ENCODE measurements at places on chromosomes 4 and X. TPM values are rescaled to one million over a fixed set of nuclear protein-coding genes. Genes with fewer than 3 reads are reported as not detected.

- H3K4me3 ChIP-seq: peak overlapping the region; percentile 91
- peak overlapping the region; percentile 91 for H3K27ac ChIP-seq
- H3K4me1 ChIP-seq: peaks cover 18% of the 10 kb centered on the region
Observed at GRCh38 chr4:675036-675882, 917 bp downstream of the MYL5 start.

The RENBP gene
- 3.8 TPM for polyA plus RNA-seq

DNA sequence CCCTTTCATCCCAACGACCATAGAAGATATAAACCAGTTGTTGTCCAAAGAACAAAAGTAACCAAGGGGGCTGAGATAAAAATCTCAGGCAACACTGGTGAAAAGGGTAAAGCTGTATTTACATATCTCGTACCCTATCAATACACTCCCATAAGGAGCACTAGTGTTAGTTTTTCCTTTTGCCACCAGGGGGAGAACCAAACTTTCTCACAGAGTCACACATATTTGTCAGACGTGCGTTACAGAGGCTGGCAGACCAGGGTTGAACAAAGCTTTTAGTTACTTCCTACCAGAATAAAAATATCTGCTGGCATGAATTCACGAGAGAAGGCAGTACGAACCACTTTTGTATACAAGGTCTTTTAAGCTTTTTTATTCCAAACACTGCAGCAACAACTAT is 88.3 kb downstream of the AMELX start:
- no peaks in the 10 kb centered on the region for H3K27me3 ChIP-seq
- H3K4me1 ChIP-seq: peaks cover 8% of the 10 kb centered on the region
- H3K4me3 ChIP-seq: no peak overlapping the region
- no peaks in the 10 kb centered on the region for H3K36me3 ChIP-seq
- H3K27ac ChIP-seq: no peak overlapping the region

GRCh38 chr4:36411338-36411737 is 129.9 kb downstream of the DTHD1 start:
- DNase-seq: no peak
- no peaks in the 10 kb centered on the region for H3K4me1 ChIP-seq
- H3K4me3 ChIP-seq: no peak overlapping the region
- H3K27me3 ChIP-seq: peaks cover 31% of the 10 kb centered on the region
- no peak overlapping the region for H3K27ac ChIP-seq

GRCh38 chr4:44996276-44996845 is 270.0 kb upstream of the GNPDA2 start:
- H3K27ac ChIP-seq: no peak overlapping the region
- no peak overlapping the region for H3K4me3 ChIP-seq
- no peaks in the 10 kb centered on the region for H3K27me3 ChIP-seq
- H3K4me1 ChIP-seq: no peaks in the 10 kb centered on the region
- no peak for DNase-seq
- no peaks in the 10 kb centered on the region for H3K36me3 ChIP-seq

The GPR50 gene
- not detected for polyA plus RNA-seq

DNA sequence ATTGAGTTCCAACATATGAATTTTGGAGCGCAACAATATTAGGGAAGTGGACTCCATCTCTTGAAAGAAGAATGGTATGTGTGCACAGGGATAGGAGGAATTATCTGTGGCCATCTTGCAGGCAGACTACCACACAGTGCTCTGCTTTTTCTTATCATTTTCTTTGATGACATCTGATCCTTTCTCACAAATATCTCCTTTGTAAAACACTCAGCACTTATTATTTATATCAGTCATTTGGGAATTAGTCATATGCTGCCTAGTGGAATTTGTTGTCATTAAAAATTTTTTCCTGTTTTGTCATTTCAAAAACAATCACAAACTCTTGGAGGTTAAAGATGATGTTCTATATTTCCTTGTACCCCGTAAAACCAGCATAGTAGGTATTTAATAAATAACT is 444.3 kb upstream of the ATOH1 start:
- DNase-seq: no peak
- no peaks in the 10 kb centered on the region for H3K27me3 ChIP-seq
- no peak overlapping the region for H3K4me3 ChIP-seq

The SYP gene
- 0.74 TPM for polyA plus RNA-seq

DNA sequence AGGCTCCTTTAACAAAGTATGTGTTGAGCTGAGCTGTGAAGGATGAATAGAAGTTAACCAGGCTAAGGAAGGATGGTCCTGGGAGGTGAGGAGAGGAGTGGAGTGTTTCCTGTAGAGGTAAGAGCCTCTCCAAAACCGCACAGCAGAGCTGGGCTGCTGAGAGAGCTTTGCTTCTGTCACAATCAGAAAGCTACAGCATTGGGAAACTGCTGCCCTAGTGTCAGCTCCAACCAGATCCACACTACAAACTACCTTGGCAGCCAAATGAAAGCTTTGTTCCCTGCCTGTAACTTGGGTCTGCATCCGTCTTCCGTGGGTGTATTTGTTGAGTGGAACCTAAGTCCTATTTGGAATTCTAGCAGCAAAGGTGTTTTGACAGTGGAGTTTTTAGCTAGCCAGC is 91.8 kb downstream of the REPS2 start:
- H3K27ac ChIP-seq: no peak overlapping the region
- H3K4me3 ChIP-seq: no peak overlapping the region
- no peak for DNase-seq
- peaks cover 5% of the 10 kb centered on the region for H3K36me3 ChIP-seq
- H3K27me3 ChIP-seq: no peaks in the 10 kb centered on the region

The TMLHE gene
- 25.4 TPM for polyA plus RNA-seq

DNA sequence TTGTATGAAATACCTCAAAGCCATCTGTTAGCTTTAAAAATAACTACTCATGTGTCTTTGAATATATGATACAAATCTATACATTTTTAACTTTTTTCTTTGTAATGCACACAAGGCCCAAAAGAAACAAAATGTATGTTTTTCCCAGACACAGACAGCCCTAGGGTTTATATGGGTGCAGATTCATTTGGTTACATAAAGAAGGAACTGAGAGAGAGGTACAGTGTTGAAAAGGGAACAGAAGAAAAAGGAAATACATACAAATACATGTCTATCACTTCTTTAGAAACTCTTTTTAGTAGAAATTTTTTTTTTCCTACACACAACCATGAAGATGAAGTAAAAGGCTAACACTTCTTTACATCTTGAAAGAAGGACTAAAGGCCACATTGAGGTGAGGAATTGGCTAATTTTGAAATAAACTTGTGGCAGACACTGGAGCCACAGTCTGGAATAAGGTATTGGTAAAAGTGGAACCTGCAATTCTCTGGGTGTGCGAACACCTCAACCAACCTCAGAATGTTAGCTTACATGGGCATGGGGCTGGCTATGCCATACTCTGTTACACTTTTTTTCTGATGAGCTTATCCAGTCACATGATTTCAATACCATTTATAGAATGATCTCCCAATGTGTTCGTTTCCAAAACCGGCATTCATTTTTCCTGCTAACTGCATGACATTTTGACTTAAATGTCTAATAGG is 67.9 kb downstream of the FAM47C start:
- no peak overlapping the region for H3K4me3 ChIP-seq
- H3K27me3 ChIP-seq: no peaks in the 10 kb centered on the region
- no peak for DNase-seq

- no peaks in the 10 kb centered on the region for H3K4me1 ChIP-seq
- no peak for DNase-seq
- H3K4me3 ChIP-seq: no peak overlapping the region
- no peak overlapping the region for H3K27ac ChIP-seq
- H3K27me3 ChIP-seq: no peaks in the 10 kb centered on the region
Observed at GRCh38 chrX:10356979-10357378, 200.2 kb downstream of the CLCN4 start.

- no peak overlapping the region for H3K4me3 ChIP-seq
- H3K36me3 ChIP-seq: no peaks in the 10 kb centered on the region
- peaks cover 11% of the 10 kb centered on the region for H3K4me1 ChIP-seq
- DNase-seq: no peak
Observed at GRCh38 chr4:163638909-163639308, 144.4 kb downstream of the TMA16 start.

DNA sequence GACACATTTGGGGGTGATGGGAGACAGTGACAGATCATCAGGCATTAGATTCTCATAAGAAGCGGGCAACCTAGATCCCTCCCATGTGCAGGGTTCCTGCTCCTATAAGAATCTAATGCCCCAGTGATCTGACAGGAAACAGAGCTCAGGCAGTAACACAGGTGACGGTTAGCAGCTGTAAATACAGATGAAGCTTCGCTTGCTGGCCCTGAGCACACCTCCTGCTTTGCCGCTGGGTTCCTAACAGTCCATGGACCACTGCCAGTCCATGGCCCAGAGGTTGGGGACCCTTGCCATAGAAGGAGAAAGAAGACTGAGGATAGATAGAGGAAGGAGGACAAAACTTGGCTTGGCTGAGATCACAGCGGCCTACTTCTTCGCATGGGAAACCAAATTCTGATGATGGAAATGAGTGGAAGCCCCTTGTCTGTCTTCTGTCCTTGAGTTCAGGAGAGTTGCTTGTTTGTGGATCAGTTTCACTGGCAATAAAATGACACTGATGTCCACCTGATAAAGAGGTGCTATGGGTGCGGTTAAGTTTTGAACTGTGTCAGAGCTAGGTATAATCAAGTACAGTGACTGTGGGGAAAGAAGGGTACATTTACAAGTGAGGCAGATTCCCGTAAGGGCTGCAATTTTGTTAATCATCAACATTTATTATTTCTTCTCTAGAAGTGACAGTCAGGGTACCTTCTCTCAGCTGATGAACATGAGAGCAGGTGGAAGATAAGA is 1.7 kb upstream of the TIFA start:
- peak overlapping the region; percentile 98 for H3K27ac ChIP-seq
- H3K36me3 ChIP-seq: peaks cover 3% of the 10 kb centered on the region
- no peaks in the 10 kb centered on the region for H3K27me3 ChIP-seq
- DNase-seq: peak; percentile 31

GRCh38 chr4:41660352-41660751 is 88.2 kb downstream of the PHOX2B start:
- peaks cover 8% of the 10 kb centered on the region for H3K27me3 ChIP-seq
- no peaks in the 10 kb centered on the region for H3K36me3 ChIP-seq
- no peak for DNase-seq

- no peaks in the 10 kb centered on the region for H3K4me1 ChIP-seq
- no peaks in the 10 kb centered on the region for H3K36me3 ChIP-seq
- no peak for DNase-seq
- peak overlapping the region; percentile 2 for H3K4me3 ChIP-seq
- no peak overlapping the region for H3K27ac ChIP-seq
Observed at GRCh38 chrX:69231903-69232302, 66.7 kb upstream of the PJA1 start.
